ENCODE measurements at places on chromosomes 5 and 9. TPM values are rescaled to one million over a fixed set of nuclear protein-coding genes. Genes with fewer than 3 reads are reported as not detected.

- no peak overlapping the region for H3K27ac ChIP-seq
- no peaks in the 10 kb centered on the region for H3K27me3 ChIP-seq
- H3K4me1 ChIP-seq, result no peaks in the 10 kb centered on the region
- no peak overlapping the region for H3K4me3 ChIP-seq
Measured at GRCh38 chr9:77561331-77562018, 86.6 kb downstream of the GNA14 start.

GRCh38 chr9:131739133-131739958 is 530 bp downstream of the RAPGEF1 start:
- H3K4me3 ChIP-seq, result peak overlapping the region; percentile 87
- no peaks in the 10 kb centered on the region for H3K27me3 ChIP-seq
- DNase-seq, result peak; percentile 29
- H3K36me3 ChIP-seq, result no peaks in the 10 kb centered on the region

DNA sequence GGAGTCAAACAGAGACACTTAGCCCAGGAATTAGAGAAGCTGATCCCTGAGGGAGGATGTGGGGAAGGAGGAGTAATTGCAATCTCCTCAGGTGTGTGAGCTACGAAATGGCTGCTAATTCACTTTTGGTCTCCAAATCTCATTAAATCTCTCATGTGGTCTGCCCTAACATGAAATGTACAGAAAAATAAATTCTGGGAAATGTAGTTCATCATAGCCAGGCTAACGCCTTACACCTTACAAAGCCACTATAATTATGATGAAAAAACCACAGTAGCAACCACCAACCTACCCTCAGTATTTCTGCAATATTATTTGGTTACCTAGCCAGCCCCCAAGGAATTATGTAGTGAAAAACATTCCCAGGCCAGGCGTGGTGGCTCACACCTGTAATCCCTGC is 354.0 kb downstream of the TMEM167A start:
- no peak for DNase-seq
- H3K4me1 ChIP-seq, result no peaks in the 10 kb centered on the region
- H3K27ac ChIP-seq, result no peak overlapping the region

GRCh38 chr5:163473635-163474243 is 13.3 kb downstream of the HMMR start:
- H3K36me3 ChIP-seq, result peaks cover 68% of the 10 kb centered on the region
- peaks cover 18% of the 10 kb centered on the region for H3K4me1 ChIP-seq
- no peaks in the 10 kb centered on the region for H3K27me3 ChIP-seq
- H3K4me3 ChIP-seq, result no peak overlapping the region
- no peak overlapping the region for H3K27ac ChIP-seq

DNA sequence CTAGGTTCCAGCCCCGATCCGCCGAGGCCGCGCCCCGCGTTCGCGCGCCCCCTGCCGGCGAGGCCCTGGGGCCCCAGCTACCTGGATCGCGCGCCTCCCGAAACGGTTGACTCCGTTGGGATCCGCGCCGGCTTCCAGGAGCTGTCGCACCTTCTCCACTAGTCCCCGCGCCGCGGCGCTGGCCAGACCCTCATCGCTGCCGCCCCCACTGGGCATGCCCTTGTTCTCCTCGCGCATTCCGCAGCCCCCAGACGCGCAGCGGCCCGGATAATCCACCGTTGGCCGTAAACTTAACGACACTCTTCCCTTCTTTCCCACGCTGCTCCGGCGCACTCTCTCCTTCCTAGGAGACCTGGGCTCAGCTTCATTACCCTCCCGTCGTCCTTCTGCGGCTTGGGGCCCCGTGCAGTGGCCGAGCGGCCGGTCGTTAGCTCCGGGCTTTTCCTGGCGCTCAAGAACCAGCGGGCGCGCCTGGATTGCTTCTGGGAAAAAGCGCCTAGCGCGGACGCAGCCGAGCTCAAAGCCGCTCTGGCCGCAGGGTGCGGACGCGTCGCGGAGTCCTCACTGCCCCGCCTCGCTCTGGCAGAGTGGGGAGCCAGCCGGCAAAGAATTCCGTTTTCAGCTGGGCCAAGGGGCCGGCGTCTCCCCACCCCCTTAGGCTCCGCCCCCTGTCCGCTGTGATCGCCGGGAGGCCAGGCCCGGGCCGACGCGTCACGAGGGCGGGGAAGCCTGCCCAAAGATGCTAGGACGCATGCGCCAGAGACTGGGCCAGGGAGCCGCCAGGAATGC is at the start of gene CDKN2B:
Gene CDKN2B, minus strand, starts transcription at position 589 of the 789 bp plus-strand sequence. Its CDS starts 352 bp downstream, at position 237.
- peaks cover 5% of the 10 kb centered on the region for H3K36me3 ChIP-seq
- H3K27ac ChIP-seq, result peak within 1 kb of the TSS; percentile 90
- H3K4me3 ChIP-seq, result peak within 1 kb of the TSS; percentile 87
- no peaks in the 10 kb centered on the region for H3K27me3 ChIP-seq
- DNase-seq, result peak; percentile 95

DNA sequence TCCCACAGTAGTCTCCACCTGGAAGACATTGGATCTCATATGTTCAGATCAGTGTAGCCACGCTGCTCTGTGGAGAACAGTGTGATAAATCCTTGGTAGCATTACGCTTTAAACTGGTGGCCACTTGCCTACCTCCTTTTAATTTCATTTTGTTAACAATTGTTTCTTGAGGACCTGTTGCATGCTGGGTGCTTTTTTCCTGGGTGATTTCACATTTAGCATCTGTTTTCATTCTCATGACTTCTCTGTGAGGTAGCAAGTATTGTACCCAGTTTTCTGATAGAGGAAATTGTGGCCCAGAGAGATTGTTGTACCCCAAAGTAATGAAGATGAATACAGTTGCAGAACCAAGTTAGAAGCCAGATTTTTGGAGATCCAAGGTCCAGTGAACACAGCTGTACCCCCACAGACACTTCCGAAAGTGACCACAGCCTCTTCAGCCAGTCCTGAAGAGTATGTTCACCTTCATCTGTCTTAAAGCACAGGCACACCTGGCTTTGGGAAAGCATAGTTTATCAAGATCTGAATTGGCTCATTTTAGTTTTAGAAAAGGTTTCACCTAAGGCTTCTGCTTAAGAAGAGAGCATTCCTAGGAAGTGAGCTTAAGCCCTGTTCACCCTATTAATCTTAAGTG is 75.2 kb downstream of the F2RL2 start:
- no peaks in the 10 kb centered on the region for H3K36me3 ChIP-seq
- no peak overlapping the region for H3K27ac ChIP-seq
- peaks cover 39% of the 10 kb centered on the region for H3K27me3 ChIP-seq

DNA sequence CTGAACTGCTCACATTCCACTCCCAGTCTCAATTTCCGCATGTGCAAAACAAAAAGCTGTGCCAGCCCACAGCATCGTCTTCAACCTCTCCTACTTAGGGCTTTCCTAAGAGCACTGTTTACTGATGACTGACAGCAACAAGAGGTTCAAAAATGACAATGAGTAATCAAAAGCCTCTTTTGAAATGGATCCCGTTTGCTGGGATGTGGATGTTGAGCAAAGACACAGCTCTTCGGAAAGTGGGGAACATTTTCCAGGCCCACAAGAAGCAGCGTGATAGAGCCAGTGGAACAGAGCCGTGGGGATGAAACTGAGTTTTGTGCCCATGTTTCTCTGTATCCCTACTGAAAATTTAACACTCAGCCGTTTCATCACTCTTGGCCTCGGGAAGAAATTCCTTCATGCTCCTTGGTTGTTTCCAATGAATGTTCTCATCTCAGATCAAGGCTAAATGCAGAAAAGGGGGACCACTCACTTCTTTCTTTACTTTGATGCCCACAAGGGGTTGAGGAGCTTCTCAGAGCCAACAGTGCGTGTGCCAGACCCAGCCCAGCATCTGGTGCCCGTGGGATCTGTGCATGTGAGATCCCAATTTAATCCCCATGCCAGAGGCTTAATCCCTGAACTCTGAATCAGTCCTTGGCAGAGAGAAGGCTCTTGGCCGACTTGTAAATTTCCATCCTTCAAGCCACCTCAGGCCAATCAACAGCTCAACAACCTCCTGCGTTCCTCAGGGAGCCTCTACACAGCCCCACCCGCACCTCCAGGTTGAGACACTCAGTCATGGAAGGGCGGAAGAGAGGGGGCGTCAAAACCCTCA is 230.2 kb upstream of the DAPK1 start:
- no peak for DNase-seq
- H3K27me3 ChIP-seq, result no peaks in the 10 kb centered on the region
- H3K4me3 ChIP-seq, result no peak overlapping the region
- H3K27ac ChIP-seq, result no peak overlapping the region

DNA sequence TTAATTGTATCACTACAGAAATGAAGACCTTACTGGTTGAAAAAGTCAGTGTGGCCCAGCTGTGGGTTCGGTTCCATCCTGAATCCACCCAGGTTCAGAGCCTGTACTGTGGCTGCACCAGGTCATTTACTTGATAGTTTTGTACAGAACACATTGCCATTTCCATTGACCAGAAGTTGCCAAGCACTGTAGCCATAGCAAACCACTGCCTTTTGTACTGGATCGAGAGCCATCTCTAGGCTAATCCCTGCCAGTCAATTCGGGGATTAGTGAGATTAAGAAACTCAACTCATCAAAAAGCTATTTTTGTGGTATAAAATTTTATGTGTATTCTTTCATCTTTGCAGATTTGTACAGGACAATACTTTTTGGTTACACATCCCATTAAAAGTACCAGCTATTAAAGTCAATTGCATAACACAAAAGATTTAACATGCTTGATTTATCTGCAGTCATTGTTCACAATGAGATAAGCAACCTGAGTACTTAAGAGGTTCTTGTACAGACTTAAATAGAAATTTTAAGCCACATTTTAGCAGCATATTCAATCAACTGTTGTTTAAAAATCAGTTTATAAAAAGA is 108.5 kb upstream of the OTULINL start:
- H3K27me3 ChIP-seq, result no peaks in the 10 kb centered on the region
- H3K4me3 ChIP-seq, result no peak overlapping the region
- peaks cover 39% of the 10 kb centered on the region for H3K4me1 ChIP-seq
- H3K27ac ChIP-seq, result no peak overlapping the region

Gene NOXA1
- total RNA-seq, result 0.51 TPM

Gene FST
- total RNA-seq, result 403 TPM

Gene PCDHGA10
- total RNA-seq, result 0.23 TPM
